ENCODE measurements at places on chromosomes 16 and 17.

- DNase-seq, result peak; percentile 85
Measured at GRCh38 chr16:84175350-84176081, 11.3 kb downstream of the TAF1C start.

DNA sequence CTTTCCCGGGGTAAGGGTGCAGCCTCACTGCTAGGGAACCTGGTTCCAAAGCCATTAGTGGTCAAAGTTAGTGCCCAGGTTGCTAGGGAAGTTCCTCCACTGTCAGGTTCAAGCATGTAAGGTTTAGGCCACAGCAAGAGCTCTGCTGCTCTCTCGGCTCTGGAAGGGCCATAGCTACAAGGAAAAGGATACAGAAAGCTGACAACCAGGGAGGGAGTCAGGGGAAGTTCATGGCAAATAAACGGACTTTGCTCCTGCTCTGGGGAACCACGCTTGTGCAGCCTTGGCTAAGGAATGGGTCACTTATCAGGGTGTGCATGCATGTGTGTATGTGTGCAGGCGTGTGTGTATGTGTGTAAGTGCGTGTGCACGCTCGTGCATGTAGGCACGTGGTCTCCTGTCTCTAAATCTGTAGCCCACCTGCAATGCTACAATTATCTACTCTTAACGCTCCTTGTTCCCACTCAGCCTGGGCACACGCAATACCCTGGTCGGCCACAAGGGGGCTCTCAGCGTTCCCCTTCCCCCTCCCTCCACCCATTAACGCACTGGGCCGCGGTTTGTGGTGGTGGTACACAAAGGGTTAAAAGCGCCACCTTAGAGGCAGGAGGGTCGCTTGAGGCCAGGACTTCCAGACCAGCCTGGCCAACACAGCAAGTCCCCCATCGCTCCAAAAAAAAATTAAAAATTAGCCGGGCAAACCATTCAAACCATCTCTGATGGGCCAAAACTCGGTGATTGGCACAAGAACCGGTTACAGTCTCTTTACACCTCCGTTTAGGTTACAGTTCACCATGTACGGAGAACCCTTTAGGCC is 48.4 kb upstream of the KDM8 start:
- DNase-seq, result peak; percentile 61

DNA sequence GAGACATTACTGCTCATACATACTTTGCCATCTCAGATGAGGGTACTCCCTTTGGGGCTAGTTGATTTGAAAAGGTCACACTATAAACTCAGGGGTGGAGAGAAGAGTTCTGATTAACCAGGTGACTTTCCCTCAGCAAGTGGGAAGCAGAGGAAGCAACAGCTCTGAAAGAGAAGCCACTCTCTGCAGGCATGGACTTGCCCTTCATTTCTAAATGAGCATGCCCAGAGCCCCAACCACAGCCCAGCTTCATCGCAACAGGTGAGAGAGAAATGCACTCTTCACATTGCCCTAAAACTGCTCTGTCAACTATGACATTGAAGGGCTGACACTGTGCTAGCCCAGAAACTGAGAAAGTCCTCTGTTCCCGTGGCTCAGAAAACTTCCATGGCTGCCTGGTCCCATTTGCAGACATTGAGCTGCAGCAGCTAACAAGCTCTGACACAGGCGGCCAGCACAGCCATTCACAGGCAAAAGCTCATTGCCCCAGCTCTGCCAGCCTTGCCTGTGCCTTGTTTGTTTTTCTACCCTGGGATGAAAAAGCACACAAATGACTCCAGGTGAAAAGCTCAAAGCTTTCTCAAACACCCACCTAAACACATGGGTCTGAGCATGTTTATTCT is 419.8 kb upstream of the DYNLRB2 start:
- no peak for DNase-seq

- no peak for DNase-seq
Measured at GRCh38 chr17:72422204-72422504, 301.3 kb downstream of the SOX9 start.

- DNase-seq, result no peak
Measured at GRCh38 chr17:2177235-2177811, 122.4 kb downstream of the HIC1 start.

DNA sequence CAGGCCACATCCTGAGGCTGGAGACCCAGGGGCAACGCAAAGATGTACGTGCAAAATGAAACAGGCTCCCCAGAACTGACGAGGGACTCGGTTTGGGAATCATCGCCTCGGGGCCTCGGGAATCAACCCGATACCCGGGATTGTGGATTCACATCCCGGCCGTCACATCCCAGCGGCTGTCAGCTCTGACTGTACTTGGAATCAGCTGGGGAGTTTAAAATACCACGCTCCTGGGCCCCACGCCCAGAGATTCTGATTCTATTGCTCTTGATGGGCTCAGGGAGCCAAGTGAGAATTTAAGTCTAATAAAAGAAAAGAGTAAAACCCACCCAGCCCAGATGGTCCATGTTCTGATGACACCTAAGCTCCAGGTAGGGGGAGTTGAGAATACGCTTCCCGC is 42.2 kb downstream of the MRM3 start:
- no peak for DNase-seq

All from NCI-H82 (cell line).